ENCODE measurements at places on chromosomes 16 and 17. TPM values are rescaled to one million over a fixed set of nuclear protein-coding genes. Genes with fewer than 3 reads are reported as not detected.
A peak's percentile ranks its signal among the peaks of the same experiment; 100 is the strongest.

Gene PRSS36
- total RNA-seq, result 0.48 TPM

Gene CPPED1
- total RNA-seq, result 9.2 TPM

Gene SLFN12
- total RNA-seq, result 12.2 TPM

GRCh38 chr16:30429418-30429677 is 482 bp downstream of the DCTPP1 start:
- H3K4me3 ChIP-seq, result no peak overlapping the region
- no peak for DNase-seq
- H3K36me3 ChIP-seq, result peaks cover 22% of the 10 kb centered on the region
- H3K27ac ChIP-seq, result peak overlapping the region; percentile 79

GRCh38 chr17:42116705-42117396 is 4.3 kb downstream of the KAT2A start:
- peak; percentile 87 for DNase-seq
- no peaks in the 10 kb centered on the region for H3K27me3 ChIP-seq
- no peak overlapping the region for H3K4me3 ChIP-seq
- H3K27ac ChIP-seq, result peak overlapping the region; percentile 41

DNA sequence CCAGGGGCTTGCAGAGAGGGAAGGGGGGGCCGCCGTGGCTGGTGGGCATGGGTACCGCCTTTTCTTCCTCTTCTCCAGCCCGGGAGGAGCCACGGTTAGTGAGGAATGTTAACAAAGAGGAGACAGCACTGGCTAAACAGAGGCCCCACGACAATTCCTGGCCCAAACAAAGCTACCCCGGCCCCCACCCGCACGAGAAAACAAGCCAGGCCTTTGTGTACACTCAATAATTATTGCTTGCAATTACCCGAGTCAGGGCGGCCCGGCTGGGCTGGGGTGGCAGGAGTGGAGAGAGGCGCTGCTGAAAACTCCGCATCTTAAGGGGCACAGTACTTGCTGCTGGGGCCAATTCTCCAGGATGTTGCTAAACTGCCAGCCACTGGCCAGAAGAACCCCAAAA is 56.4 kb downstream of the IRX5 start:
- no peak overlapping the region for H3K27ac ChIP-seq
- H3K36me3 ChIP-seq, result no peaks in the 10 kb centered on the region
- no peak overlapping the region for H3K4me3 ChIP-seq
- no peaks in the 10 kb centered on the region for H3K27me3 ChIP-seq

DNA sequence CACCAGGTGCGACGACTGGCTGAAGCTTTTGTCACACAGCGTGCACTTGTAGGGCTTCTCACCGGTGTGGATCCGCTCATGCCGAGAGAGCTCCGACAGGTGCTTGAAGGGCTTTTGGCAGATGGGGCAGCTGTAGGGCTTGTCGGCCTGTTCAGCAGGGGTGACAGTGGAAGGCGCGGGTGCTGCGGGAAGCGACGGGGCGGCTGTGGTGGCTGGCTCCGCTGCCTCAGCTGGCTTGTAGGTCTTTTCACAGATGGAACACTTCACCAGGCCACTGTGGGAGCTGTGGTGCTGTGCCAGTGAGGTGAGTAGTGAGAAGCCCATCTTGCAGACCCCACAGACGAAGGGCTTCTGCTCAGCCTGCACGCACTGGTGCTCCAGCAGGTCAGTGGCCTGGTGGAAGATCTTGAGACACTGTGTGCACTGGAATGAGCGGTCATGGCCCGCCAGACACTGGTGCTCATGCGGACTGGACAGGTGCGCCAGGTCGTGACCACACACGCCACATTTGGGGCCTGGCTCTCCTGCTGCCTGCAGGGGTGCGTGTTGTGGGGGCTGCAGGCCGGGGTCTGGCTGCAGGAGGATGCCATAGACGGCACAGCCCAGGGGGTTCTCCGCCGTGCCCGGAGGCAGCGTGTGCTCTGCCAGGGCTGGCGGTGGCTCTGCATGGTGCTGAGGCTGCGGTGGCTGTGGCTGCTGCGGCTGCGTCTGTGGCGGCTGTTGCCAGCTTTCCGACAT is 2.8 kb downstream of the ZNF319 start:
- peaks cover 29% of the 10 kb centered on the region for H3K4me1 ChIP-seq
- H3K4me3 ChIP-seq, result no peak overlapping the region
- H3K27ac ChIP-seq, result no peak overlapping the region

Gene WIPF2
- total RNA-seq, result 24.6 TPM

DNA sequence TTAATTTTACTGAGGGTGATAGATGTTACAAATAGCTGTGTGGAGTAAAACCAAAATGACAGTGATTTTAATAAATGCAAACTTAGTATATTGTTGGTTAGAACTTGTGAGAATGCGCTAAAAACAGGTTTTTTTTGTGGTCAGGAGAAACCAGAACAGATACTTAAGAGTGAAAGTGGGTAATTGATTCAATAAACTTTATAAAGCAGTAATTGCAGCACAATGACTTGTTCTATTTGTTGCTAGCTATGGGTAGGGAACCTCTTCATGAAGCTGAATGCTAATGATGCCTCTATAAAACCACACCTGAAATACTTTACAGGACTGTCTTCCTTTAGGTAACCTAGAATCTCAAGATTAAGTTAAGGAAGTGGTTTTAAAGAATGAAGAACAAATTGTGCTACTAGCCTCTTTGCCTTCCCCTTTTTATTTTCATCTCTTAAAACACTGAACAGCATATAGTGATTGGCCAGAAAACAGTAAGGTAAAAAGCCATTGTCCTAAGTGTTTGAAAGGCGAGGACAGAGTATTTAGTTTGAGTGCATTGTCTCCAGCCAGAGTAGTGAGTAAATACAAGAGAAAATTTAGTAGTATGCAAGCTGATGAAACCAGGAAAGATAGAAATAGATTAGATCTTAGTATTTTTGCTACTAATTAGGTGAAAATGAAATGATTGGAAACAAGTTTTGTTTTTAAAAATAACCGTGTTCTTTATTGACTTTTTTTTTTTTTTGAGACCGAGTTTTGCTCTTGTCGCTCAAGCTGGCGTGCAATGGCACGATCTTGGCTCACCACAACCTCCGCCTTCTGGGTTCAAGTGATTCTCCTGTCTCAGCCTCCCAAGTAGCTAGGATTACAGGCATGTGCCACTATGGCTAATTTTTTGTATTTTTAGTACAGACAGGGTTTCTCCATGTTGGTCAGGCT is 6.0 kb downstream of the GGNBP2 start:
- H3K27ac ChIP-seq, result peak overlapping the region; percentile 92
- H3K4me3 ChIP-seq, result no peak overlapping the region
- H3K27me3 ChIP-seq, result no peaks in the 10 kb centered on the region
- H3K4me1 ChIP-seq, result peaks cover 19% of the 10 kb centered on the region

Gene SLC22A31
- 12.1 TPM for total RNA-seq

DNA sequence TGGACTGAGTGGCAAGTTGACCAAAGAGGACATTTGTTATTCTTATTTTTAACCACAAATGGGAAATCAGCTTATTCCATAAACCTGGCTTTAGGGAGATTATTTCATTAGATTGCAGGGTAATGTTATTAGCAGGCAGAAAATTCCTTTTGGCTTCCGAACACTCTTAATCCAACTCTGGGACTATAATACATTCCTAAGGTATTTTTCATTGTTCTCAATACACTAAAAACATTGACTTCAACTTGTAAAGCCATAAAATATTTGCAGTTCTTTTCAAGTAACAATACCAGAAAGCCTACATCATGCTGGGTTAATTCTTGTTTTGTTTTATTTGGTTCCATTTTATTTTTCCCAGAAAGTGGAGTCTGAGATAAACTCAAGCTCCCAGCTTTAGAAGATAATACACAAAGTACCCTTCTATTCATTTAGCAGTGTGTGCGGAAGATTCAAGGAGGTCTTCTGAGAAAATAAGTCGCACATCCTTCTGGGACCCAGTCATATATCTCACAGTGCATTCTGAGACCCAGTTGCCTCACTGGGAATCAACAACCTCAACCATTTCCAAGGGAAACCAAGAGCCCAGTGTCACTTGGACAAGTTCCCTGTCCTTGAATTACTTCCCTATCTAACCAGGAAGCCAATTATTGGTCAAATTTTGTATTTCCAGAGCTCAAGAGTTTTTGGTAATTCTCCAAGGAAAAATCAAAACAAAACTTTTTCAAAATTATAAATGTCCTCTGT is 389.6 kb upstream of the DYNLRB2 start:
- no peaks in the 10 kb centered on the region for H3K36me3 ChIP-seq
- no peak overlapping the region for H3K4me3 ChIP-seq
- no peaks in the 10 kb centered on the region for H3K4me1 ChIP-seq
- no peak for DNase-seq

- H3K27ac ChIP-seq, result no peak overlapping the region
- no peak overlapping the region for H3K4me3 ChIP-seq
- no peaks in the 10 kb centered on the region for H3K27me3 ChIP-seq
- H3K4me1 ChIP-seq, result no peaks in the 10 kb centered on the region
- DNase-seq, result no peak
Measured at GRCh38 chr17:41176744-41177387, 1.2 kb downstream of the KRTAP4-2 start.

GRCh38 chr16:50967827-50968612 is 183.1 kb downstream of the SALL1 start:
- H3K27me3 ChIP-seq, result peaks cover 2% of the 10 kb centered on the region
- no peak for DNase-seq
- H3K4me3 ChIP-seq, result no peak overlapping the region
- no peaks in the 10 kb centered on the region for H3K4me1 ChIP-seq

- no peak for DNase-seq
- H3K27ac ChIP-seq, result no peak overlapping the region
Measured at GRCh38 chr17:44581868-44582267, 24.6 kb downstream of the FZD2 start.

GRCh38 chr16:67173808-67174705 is 3.7 kb downstream of the NOL3 start:
- peaks cover 3% of the 10 kb centered on the region for H3K36me3 ChIP-seq
- peak overlapping the region; percentile 84 for H3K4me3 ChIP-seq
- no peak overlapping the region for H3K27ac ChIP-seq
- H3K4me1 ChIP-seq, result peaks cover 36% of the 10 kb centered on the region

Gene SGCA
- total RNA-seq, result 0.39 TPM

Gene HASPIN
- total RNA-seq, result 30.0 TPM

DNA sequence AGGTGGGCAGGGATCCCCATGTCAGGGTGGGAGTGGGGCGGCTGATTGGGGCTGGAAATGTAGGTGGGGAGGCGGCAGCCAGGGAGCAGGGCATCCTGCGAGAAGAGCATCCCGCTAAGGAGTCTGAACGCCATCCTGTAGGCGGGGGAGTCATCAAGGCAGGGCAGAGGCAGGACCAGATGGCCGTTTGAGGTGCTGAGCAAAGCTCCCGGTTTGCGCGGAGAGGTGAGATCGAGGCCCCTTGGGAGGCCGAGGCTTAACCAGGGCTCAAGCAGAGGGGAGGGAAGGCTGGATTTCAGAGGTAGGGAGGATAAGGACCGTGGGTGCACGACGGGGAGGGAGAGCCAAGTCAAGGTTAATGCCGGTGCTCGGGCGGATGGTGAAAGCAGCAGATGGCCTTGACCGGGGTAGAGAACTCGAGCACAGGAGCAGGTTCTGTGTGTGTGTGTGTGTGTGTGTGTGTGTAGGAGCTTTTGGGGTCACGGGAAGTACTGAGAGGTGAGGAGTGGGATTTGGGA is 472 bp upstream of the NME2 start:
- DNase-seq, result peak; percentile 38
- H3K36me3 ChIP-seq, result peaks cover 54% of the 10 kb centered on the region
- no peaks in the 10 kb centered on the region for H3K27me3 ChIP-seq
- peak overlapping the region; percentile 93 for H3K4me3 ChIP-seq
- H3K4me1 ChIP-seq, result peaks cover 16% of the 10 kb centered on the region

DNA sequence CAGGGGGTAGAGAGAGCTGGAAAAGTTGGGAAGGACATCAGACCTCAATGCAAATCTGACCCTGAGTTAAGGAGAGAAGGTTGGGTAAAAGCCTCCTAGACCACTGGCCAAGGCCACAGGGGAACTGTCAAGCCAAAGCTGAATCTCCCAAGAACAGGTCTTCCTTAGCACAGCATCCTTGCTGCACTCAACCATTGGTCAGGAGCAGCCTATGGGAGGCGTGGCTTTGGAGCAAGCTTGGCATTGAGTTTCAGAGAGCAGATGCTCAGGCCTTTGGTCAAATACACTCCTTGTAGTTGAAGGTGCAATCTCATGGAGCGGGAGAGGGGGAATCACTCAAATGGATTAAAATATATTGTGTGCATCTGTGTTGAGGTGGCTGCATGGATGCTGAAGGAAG is 21.8 kb downstream of the SOX9 start:
- H3K27ac ChIP-seq, result no peak overlapping the region
- peaks cover 26% of the 10 kb centered on the region for H3K4me1 ChIP-seq
- no peak for DNase-seq
- peaks cover 6% of the 10 kb centered on the region for H3K27me3 ChIP-seq
- H3K36me3 ChIP-seq, result no peaks in the 10 kb centered on the region

DNA sequence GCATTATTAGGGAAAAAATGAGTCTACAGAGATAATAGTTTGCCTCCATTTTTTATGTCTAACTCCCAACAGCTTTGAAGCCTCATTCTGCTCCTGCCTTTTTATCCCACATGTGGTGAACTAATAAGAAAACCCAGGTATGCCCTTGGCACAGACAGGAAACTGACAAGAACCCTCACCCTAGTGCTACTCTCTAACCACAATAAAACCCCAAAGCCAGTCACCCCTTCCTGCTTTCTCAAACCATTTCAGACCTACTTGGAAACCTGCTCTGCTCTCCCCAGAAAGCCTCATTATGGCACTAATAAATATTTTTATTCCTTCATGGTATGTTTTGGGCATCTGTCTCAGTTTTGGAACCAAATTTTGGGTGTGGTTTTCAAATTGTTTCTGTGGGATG is 3.9 kb upstream of the MARVELD3 start:
- H3K27ac ChIP-seq, result no peak overlapping the region
- H3K27me3 ChIP-seq, result peaks cover 3% of the 10 kb centered on the region
- H3K4me3 ChIP-seq, result no peak overlapping the region
- no peaks in the 10 kb centered on the region for H3K36me3 ChIP-seq

Gene ABHD15
- total RNA-seq, result 2.8 TPM

- peaks cover 40% of the 10 kb centered on the region for H3K36me3 ChIP-seq
- DNase-seq, result peak; percentile 66
- no peaks in the 10 kb centered on the region for H3K4me1 ChIP-seq
- H3K27me3 ChIP-seq, result no peaks in the 10 kb centered on the region
Measured at GRCh38 chr17:76088041-76088867, 9.3 kb downstream of the ZACN start.

DNA sequence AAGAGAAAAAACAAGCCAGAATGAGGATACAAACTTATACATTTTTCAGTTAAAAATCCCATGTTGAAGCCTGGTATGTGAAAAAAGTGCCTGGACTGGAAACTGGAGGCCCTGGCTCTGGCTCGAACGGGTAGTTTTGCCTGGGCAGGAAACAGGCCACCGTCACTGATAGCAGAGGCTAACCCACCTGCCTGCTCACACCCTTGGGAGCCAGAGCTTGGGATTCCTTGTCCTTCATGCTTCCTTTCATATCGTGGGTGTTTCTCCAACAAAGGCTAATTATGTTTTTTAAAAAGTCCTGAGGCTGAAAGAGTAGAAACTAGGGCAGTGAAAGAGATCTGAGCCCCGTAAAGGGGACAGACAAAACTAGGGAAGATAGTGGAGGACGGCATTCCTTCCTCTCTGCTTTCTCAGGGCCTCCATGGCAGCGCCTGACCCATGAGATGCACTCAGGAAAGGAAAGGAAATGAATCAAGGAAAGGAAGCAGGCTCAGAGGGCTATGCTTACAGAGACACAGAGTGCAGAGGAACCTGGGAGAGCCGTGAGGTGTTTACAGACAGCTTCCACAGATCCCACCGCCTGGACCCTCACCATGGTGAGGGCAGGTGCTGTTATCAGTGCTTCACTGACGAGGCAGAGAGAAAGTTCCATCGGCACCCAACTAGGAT is 138.1 kb downstream of the PARN start:
- no peak overlapping the region for H3K4me3 ChIP-seq
- no peak for DNase-seq
- no peaks in the 10 kb centered on the region for H3K36me3 ChIP-seq

- H3K27me3 ChIP-seq, result peaks cover 27% of the 10 kb centered on the region
- H3K4me3 ChIP-seq, result no peak overlapping the region
- H3K36me3 ChIP-seq, result peaks cover 89% of the 10 kb centered on the region
- DNase-seq, result no peak
- H3K4me1 ChIP-seq, result no peaks in the 10 kb centered on the region
- H3K27ac ChIP-seq, result no peak overlapping the region
Measured at GRCh38 chr17:5179003-5179402, 12.7 kb downstream of the ZNF594 start.

Data from WTC11 (cell line).